ENCODE measurements at places on chromosomes 2 and 18. TPM values are rescaled to one million over a fixed set of nuclear protein-coding genes. Genes with fewer than 3 reads are reported as not detected.

- no peaks in the 10 kb centered on the region for H3K27me3 ChIP-seq
- no peak for DNase-seq
- no peaks in the 10 kb centered on the region for H3K36me3 ChIP-seq
- no peak overlapping the region for H3K27ac ChIP-seq
Observed at GRCh38 chr2:188919824-188920223, 54.3 kb upstream of the COL3A1 start.

- DNase-seq = peak; percentile 66
- H3K4me3 ChIP-seq = no peak overlapping the region
- H3K4me1 ChIP-seq = peaks cover 16% of the 10 kb centered on the region
- peaks cover 7% of the 10 kb centered on the region for H3K36me3 ChIP-seq
Observed at GRCh38 chr2:73050121-73050545, 21.4 kb downstream of the SFXN5 start.

Gene C2orf72
- total RNA-seq = 1.3 TPM

DNA sequence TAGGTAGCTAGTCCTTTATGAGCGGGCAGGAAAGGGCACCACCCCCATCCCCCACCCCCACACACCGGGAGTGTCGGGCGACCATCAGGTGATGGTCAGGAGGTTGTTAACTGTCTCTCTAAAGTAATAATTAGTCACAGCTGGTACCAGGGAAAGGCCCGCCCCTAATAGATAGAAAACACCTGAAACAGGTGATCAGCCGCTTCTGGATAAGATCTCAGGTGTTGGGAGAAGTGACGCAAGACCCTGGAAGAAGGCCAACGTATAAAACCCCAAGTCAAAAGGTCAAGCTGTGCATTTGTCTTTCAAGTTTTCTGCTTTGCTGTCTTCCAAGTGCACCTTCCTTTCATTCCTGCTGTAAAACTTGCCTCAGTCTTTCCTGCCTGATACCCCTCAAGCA lies 59.6 kb upstream of the LINC00305 start:
- no peaks in the 10 kb centered on the region for H3K27me3 ChIP-seq
- H3K4me3 ChIP-seq = no peak overlapping the region
- peaks cover 51% of the 10 kb centered on the region for H3K4me1 ChIP-seq
- H3K27ac ChIP-seq = no peak overlapping the region

- peaks cover 8% of the 10 kb centered on the region for H3K4me1 ChIP-seq
- H3K27me3 ChIP-seq = no peaks in the 10 kb centered on the region
- no peak overlapping the region for H3K4me3 ChIP-seq
- no peak overlapping the region for H3K27ac ChIP-seq
Observed at GRCh38 chr2:74317701-74318100, 25.5 kb downstream of the SLC4A5 start.

GRCh38 chr18:25495606-25496005 lies 143.6 kb upstream of the ZNF521 start:
- 0 out of 2 replicates have a peak, but pooled peaks cover 3% of the 10 kb centered on the region for H3K27me3 ChIP-seq
- H3K36me3 ChIP-seq = peaks cover 7% of the 10 kb centered on the region
- DNase-seq = no peak
- H3K27ac ChIP-seq = no peak overlapping the region

DNA sequence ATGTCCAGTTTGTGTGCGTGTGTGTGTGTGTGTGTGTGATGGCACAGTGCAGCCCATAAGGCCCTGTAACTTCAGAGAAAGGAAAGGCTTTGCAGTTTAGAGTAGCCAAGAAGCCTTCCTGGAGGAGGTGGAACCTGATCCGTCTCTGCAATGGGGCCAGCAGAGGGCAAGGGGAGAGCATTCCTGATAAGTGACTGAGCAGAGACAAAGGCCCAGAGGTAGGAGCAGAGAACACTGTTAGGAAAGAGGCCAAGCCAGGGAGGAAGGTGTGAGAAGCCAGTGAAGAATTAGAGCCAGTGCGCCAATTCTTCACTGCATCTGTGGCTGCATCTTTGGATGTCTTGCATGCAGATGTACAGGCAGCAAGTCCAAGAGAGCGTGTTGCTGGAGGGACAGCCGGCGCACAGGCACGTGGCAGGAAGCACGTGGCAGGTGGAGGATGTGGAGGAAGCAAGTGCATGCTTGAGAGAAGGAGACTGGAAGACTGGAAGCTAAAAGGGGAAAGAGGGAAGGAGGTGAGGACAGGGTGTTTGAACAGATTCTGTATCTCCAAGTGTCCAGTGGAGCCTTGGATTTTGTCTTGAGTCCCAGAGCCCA lies 196.3 kb downstream of the CTIF start:
- no peaks in the 10 kb centered on the region for H3K36me3 ChIP-seq
- no peak for DNase-seq
- peaks cover 18% of the 10 kb centered on the region for H3K4me1 ChIP-seq
- peak overlapping the region; percentile 54 for H3K27ac ChIP-seq
- H3K27me3 ChIP-seq = no peaks in the 10 kb centered on the region

Gene RAB6C
- 0.07 TPM for total RNA-seq

DNA sequence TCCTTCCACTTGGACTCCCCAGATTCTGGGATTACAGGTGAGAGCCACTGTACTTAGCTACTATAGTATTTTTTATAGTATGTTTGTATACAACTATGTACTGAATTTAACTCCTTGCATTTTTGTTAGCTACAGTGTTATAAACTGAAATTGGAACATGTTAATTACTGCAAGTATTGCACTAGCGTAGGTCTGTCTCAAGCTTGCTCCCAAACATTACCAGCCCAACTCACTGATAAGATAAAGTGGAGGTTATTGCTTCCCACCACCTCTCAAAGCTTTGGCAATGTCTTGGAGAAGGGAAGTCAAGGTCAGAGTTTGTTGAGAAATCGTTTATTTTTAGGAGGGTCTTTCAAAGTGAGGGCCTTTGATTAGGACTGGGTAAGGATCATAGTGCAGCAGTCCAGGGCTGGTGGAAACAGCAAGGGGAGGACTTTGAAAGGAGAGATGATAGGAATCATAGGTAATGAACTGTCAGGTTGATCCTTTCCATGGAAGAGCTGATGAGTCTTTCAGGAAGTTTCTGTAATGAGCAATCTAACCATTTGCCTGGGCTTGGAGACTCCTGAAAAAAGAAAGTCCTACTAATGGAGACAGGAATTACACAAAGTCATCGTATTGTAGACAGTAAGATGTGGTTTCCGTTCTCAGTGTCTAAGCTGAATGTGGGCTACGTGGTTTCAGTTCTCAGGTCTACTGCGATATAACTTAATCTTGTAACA lies 257.1 kb downstream of the MYO3B start:
- H3K4me1 ChIP-seq = peaks cover 41% of the 10 kb centered on the region
- H3K27me3 ChIP-seq = peaks cover 61% of the 10 kb centered on the region
- H3K4me3 ChIP-seq = no peak overlapping the region
- H3K36me3 ChIP-seq = no peaks in the 10 kb centered on the region

- no peaks in the 10 kb centered on the region for H3K27me3 ChIP-seq
- peaks cover 4% of the 10 kb centered on the region for H3K4me1 ChIP-seq
- peak overlapping the region; percentile 61 for H3K4me3 ChIP-seq
- DNase-seq = no peak
Observed at GRCh38 chr2:69916106-69916505, 1.2 kb downstream of the MXD1 start.
